Activated CD4-positive, alpha-beta memory T cell treated with anti-CD3 and anti-CD28 coated beads for 36 hours (primary cell): ENCODE measurements at places on chromosomes 6 and 20. TPM values are rescaled to one million over a fixed set of nuclear protein-coding genes. Genes with fewer than 3 reads are reported as not detected.

The IL17F gene
- total RNA-seq: 119 TPM

The LST1 gene
- total RNA-seq: 16.9 TPM

The FAM209A gene
- total RNA-seq: 0.59 TPM

The USP49 gene
- 6.3 TPM for total RNA-seq

The MAP3K7 gene
- 26.3 TPM for total RNA-seq

The XKR7 gene
- total RNA-seq: not detected

The EDN3 gene
- total RNA-seq: 0.10 TPM

The TCP11 gene
- total RNA-seq: not detected

The FITM2 gene
- total RNA-seq: 1.8 TPM

The DYNLT2 gene
- 2.0 TPM for total RNA-seq

DNA sequence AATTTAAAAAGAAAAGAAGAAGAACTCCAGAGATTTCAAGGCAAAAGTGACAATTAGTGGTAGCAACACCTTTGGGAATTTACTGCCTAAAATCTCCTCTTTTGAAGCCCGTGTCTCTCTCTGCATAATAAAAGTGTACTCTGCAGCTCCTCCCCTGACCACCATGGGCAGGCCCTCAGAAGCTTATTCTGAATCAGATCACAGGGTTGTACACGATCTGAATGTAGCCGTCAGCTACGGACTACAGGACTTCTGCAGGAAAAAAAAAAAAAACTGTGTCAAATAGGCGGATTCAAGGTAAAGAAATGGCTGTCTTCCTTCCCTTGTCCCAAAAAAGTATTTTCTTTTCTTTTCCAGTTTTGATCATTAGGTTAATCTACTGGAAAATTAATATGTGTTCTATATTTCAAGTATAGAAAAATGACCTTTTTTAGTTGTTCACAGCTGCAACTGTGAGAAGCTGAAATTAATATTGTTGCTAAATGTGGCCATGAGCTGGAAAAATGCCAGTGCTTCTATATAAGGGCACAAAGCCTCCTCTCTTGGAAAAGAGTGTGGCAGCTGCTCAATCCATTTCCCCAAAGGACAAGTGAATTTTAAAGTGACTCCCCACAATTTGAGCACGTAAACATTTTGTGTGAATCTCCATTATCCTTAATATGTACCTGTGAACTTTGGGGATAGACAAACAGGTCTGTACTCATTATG is 397.4 kb downstream of the C6orf118 start:
- DNase-seq: no peak

DNA sequence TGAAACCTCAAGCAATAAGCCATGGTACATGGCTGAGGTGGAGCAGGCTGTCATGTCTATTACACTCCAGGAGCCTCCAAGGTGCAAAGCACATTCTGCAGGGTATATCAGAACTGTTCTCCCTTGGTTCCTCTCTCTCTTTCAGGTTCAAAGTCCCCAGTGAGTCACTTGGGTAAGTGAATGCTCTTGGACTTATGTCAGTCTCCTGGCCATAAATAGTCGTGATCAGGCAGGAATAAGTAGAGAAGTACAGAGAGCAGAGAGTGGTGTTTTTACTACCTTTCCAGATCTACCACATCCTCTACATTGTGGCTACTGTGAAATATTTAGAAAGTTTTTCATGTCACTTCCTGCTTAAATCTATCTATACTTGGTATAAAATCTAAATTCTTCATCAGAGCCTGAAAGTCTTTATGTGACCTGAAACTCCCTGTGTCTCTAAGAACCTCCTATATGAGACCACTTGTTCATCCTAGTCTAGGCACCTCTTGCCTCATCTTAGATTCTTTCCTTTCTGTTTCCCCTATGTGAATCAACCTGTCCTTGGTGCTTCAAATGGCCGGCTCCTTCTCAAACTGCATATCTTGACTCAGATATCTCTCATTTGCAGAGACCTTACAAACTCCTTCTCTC is 1077.6 kb upstream of the MAP3K7 start:
- no peak for DNase-seq

GRCh38 chr20:2921506-2921905 is 48.2 kb downstream of the PTPRA start:
- DNase-seq: no peak

- DNase-seq: no peak
These were observed 111.6 kb downstream of the TBC1D32 start for GRCh38 chr6:121222656-121223055.

DNA sequence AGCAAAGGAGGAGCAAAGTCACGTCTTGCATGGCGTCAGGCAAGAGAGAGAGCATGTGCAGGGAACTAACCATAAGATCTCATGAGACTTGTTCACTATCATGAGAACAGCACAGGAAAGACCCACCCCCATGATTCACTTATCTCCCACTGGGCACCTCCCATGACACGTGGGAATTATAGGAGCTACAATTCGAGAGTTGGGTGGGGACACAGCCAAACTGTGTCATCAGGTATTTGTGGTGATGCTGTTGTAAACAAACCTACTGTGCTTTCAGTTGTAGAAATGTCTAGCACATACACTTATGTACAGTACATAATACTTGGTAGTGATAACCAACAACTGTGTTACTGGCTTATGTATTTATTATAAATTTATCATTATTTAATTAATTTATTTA is 128.3 kb downstream of the UTRN start:
- DNase-seq: no peak

DNA sequence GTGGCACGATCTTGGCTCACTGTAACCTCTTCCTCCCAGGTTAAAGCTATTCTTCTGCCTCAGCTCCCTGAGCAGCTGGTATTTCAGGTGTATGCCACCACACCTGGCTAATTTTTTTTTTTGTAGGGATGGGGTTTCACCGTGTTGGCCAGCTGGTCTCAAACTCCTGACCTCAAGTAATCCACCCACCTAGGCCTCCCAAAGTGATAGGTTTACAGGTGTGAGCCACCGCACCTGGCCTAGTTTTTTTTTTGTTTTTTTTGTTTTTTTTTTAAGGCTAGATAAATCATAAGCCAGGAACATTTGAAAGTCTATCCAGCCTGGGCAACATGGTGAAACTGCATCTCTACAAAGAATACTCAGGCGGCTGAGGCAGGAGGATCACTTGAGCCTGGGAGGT is 10.9 kb downstream of the RRP36 start:
- no peak for DNase-seq

- no peak for DNase-seq
These were observed 52.3 kb downstream of the ZFAND3 start for GRCh38 chr6:37871616-37872372.

DNA sequence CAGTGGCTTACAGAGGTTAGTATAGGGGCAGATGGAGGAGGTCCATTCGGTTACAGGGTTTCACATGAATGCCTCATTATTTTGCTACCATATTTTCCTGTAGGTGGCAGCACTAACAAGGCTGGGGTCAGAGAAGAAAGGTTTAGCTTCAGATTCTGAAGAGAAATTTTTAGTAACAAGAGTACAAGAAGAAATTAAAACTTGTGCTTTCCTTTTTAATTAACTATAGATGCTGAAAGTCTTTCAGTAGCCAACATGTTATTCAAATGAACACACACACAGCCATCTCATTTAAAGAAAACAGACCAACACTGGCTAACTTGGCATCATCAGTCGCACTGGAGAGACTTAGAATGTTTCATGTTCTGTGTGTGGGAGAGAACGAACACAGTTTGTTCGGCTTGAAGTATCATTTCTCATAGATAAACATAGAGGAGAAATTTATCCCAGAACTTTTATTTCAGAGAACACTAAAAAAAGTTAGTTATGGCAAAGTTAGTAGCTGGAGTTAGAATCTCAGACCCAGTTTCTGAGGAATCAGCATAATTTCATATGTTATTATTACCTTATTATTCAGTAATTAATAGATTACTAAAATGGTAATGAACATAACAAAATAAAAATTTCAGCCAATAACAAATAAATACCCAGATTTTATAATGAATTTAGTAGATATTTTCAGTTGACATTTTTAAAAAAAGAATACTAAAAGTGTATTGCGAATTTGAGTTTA is 314.0 kb upstream of the RSPO3 start:
- no peak for DNase-seq

DNA sequence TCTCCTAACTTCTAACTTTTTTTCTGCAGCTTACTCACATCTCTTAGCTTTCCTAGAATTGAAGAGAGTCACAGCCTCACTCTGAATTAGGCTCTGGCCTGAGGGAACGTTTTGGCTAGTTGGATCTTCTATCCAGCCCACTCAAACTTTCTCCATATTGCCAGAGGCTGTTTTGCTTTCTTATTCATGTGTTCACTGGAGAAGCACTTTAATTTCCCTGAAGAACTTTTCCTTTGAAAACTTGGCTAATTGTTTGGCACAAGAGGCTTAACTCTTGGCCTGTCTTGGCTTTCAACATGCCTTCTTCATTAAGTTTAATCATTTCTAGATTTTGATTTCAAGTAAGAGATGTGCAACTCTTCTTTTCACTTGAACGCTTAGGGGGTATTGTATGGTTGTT is 138.2 kb upstream of the PLCB4 start:
- DNase-seq: no peak

DNA sequence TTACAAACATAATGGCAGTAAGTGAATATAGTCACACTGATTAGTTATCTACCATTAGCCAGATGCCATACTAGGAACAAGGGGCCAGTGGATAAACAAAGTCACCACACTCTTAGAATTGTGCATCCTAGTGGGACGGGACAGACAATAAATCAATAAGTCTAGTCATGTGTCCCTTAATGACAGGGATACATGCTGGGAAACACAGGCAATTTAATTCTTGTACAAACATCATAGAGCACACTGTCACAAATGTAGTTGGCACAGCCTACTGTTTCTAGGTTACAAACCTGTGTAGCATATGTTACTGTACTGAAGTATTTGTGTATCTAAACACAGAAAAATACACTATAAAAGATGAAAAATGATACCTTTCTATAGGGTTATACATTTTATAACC is 123.0 kb upstream of the FAM184A start:
- no peak for DNase-seq

GRCh38 chr6:169253337-169254238 is at the start of gene THBS2:
TSS of gene THBS2 (minus strand) at chr6:169253846. CDS start at chr6:169250784, 3,062 bp downstream.
- DNase-seq: no peak

- DNase-seq: no peak
These were observed 206.3 kb downstream of the QKI start for GRCh38 chr6:163620670-163621330.

- DNase-seq: no peak
These were observed 227.0 kb upstream of the PMEPA1 start for GRCh38 chr20:57936636-57937385.

DNA sequence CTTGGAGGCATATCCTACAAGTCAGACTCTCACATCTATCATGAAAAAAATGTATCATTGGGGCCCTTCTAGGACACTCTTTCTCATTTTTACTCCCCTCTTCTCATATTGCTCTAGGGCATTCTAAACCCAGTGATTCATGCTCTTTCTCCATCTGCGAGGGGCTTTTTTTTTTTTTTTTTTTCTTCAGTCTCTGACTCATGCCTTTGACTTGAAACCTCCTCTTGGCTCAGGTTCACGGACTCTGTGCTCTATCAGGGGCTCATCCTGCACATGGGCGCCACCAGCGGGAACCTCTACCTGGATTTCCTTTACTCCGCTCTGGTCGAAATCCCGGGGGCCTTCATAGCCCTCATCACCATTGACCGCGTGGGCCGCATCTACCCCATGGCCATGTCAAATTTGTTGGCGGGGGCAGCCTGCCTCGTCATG is 17.8 kb downstream of the SLC22A1 start:
- no peak for DNase-seq

- no peak for DNase-seq
These were observed 117.2 kb upstream of the CD93 start for GRCh38 chr20:23203310-23203709.

DNA sequence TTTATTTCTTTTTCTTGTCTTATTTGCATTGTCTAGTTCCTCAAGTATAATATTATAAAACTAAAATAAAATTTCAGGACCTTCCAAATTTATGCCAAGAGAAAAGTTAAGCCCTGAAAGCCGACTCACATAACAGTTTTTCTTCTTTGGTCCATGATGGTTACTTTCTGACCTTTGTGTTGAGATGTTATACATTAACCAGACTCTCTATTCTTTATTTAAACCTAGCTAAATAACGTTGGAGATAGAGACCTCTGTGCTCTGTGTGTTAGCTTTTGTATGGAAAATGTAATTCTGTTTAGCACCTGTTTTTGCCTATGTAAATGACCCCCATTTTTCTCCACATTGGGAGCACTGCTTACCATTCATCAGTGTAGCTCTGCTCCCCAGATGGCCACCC is 352.4 kb downstream of the CD109 start:
- no peak for DNase-seq

GRCh38 chr20:14800707-14801425 is 463.5 kb upstream of the FLRT3 start:
- no peak for DNase-seq

- DNase-seq: no peak
These were observed at the start of gene GABRR1 for GRCh38 chr6:89217299-89217910. TSS of gene GABRR1 (minus strand) at chr6:89217358. CDS start at chr6:89217322, 36 bp downstream.
